Stimulated activated CD4-positive, alpha-beta T cell treated with anti-CD3 and anti-CD28 coated beads, TNF-alpha, amount 100 ng/mL, for 4 hours (primary cell): ENCODE measurements at places on chromosomes 12 and 14.
A peak's percentile ranks its signal among the peaks of the same experiment; 100 is the strongest.

GRCh38 chr12:69008520-69008919, 75.5 kb upstream of the CPM start:
- DNase-seq = no peak

- no peak for DNase-seq
Observed at GRCh38 chr14:104389326-104390220, 190.0 kb upstream of the C14orf180 start.

GRCh38 chr12:88562846-88563582, 17.3 kb downstream of the KITLG start:
- DNase-seq = no peak

GRCh38 chr12:53231921-53232645, at the start of gene RARG:
TSS of gene RARG (minus strand) at chr12:53232209. CDS start at chr12:53227545, 4,664 bp downstream.
- DNase-seq = peak; percentile 74

DNA sequence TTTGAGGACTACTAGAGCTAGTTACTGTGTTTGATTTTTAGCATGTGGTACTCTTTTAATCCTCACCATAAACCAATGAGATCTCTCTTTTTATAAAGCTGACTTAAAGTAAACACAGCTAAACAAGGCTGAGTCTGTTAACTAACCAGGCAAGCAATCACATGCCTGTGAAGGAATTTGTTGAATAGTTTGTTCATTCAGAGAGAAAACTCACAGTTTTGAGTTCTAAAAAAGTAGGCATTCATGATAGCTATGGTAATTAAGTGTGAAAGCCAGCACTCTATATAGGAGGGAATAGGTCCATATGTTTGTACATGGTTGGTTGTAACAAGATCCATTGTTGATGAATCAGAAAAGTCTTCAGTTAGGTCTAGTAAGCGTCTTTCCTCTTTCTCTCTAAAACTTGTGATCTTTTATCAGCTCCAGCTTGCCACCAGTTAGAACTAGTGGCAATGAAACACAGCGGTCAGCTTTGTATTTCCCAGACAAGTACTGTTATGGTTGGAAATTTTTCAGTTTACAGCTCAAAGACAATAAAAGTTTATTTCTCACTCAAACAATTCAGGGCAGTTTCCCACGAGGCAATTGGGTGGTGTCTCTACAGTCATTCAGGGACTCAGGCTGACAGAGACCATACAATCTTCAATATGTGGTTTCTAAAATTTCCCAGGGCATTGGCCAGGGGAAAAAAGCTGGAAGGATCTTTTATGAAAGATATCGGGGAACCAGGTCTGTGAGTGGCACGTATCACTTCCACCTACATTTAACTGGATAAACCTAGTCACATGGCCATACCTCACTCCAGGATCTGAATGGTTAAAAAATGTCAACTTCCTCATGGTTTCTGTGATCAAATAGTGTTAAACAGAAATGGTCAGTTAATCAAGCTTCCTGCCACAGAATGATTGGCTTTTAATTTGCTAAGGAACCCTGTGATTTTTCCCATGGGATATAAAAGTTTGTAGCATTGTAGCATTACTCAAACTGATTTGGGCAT, 203.1 kb downstream of the KIF21A start:
- DNase-seq = no peak

- DNase-seq = no peak
Observed at GRCh38 chr14:103657471-103657870, 28.5 kb downstream of the KLC1 start.

DNA sequence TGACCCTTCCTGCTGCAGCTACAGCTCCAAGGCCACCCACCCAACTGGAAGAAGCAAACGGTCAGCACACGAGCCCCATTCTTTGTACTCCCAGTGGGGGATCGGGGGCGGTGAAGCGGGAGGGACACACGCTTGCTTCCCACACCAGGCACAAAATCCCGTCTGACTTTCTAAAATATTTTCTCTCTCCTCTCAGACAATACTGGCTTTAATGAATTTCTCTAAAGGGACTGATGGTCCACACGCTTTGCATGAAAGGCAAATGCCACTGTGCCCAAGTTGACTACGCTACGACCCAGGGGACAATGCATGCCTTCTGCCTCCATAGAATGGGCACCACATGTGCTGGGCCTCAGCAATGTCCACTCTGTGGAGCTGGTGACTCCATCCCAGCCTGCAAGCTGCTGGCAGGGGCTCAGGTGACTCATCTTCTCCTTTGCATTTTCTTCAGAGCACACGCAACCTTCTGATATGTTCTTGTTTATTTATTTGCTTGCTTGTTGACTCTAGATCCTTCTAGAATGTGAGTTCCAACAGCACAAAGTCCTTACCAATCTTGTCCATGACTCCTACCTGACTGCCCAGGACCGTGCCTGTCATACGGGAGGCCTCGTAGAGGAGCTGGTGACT, 15.6 kb downstream of the SYNE3 start:
- DNase-seq = no peak

GRCh38 chr14:95360828-95361227, 41.1 kb upstream of the CLMN start:
- no peak for DNase-seq

- no peak for DNase-seq
Observed at GRCh38 chr14:66859063-66859671, 330.1 kb upstream of the GARIN2 start.

DNA sequence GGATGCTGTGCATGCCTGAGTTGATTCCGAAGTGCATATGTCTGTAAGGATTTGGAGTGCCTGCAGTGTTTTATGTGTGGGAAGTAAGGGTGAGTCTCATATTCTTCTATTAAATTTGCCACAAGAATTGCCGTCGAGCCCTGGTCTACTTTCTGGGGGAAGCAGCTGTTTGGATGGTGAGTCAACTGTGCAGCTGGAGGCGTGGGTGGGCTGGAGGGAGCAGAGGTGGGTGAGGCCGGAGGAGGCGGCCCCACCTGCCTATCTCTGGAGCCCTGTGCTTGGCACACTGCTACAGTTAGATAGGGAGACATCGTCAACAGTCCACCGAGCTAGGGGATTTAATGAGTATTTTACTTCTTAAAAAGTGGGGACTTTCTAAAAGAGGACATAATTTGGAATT, 9.7 kb downstream of the GLRX5 start:
- no peak for DNase-seq

DNA sequence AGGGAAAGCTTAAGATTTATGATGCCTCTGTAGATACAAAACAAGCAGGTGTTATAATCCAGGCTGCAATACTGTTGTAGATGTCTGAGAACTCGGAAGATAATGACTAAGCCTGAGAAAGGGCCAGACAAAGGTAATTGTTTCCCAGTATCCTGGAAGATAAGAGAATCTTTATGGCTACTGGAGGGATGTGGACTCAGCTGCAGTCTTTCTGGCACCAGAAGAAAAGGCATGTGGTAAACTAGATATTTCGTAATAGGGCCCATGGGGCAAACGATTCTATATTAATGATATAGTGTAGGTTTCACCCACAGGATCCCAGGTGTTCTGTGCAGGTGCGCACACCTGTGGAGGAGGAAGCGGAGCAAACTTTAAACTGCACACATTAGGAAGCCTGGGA, 9.2 kb upstream of the APOLD1 start:
- no peak for DNase-seq

DNA sequence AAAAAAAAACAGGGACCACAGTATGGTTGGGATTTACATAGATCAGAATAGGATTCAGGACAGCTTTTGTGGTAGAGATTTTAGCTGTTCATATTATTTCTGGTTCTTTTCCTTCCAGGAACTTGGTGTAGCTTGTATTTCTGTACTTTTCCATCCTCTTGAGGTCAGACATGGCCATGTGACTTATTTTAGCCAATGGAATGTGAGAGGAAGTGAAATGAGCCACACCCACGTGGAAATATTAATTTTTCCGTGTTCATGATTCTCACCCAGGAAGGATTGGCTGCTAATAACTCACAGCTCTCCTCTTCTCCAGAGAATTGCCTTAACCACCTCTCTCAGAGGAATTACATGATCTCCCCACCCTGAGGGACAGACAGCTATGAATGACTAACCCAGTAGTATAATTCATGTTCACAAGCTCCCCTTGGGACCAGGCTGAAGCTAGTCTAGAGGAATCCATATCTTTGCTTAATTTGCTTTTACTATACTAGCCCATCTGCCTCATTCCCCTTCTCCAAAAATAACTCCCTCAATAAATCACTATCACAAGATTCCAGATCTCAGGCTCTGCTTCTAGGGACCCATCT, 340.4 kb downstream of the NUAK1 start:
- DNase-seq = no peak
